ENCODE measurements at places on chromosomes 3 and 15. TPM values are rescaled to one million over a fixed set of nuclear protein-coding genes. Genes with fewer than 3 reads are reported as not detected.

DNA sequence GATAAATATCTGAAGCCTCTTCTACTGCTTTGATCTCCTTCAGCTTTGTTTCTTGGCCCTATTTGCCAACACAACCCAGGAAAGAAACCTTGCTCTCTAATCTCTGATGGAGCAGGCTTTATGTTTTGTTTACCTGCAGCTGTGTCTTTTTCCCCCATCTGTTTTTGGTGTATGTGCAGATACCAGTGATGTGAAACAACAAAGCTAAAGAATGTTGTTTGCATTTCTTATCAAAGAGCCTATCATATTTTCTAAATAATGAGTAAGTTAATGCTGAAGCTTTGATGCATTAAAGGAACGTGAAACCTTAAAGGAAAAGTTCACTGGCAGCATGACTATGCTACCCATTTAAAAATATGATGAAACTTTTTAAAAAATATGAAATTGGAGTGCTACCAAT is 238.4 kb downstream of the NEK10 start:
- no peak for DNase-seq

DNA sequence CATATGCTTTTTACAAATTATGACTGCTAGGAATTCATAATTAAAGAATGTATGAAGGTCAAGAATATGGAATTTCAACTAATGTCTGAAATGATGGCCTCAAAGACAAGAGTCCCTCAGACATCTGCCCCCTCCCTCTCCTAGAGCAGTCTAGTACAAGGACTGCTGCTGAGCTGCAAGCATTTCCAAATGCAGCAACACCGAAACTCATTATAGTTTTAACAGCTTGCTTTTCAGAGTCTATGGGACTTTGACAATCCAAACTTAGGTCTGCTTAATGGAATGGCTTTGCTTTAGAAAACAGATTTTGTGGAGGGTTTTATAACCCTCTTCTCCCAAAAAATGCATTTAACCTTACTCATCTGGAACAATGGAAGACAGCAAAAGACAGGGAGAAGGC is 115.4 kb downstream of the WDR76 start:
- no peak for DNase-seq

GRCh38 chr15:90174140-90174875 is 26.8 kb upstream of the SEMA4B start:
- DNase-seq = peak; percentile 41

CCR9 gene
- total RNA-seq = not detected

- DNase-seq = peak; percentile 83
These were observed 3.6 kb upstream of the SMAD6 start for GRCh38 chr15:66698318-66698961.

DNA sequence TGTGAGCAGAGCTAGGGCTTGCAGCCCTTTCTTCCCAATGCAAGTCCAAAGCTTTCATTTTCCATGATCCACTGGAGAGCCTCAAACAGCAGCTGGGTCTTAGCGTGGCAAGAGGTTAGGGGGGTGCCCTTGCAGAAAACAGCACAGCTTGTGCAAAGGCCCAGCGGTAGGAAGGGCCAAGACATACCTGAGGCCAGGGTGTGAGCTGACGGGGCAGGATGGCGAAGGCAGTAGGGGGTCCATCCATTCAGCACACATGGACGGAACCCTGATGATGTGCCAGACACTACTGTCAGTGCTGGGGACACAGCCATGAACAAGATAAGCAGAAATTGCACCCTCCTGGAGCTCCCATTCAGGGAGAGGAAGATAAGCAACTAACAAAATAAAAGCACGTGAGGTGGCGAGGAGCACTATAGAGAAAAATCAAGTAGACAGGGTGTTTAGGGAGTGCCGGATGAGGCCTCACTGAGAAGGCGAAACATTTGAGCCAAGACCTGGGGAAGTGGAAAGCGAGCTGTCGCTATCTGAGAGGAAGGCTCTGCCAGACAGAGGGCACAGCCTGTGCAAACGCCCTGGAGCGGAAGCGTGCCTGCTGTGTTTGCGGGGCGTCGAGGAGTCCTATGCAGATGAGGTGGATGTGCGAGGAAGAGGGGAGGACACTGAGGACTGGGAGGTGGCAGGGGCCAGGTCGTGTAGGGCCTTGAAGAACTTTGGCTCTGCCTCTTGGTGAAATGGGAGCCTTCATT is 43.4 kb downstream of the SLC6A1 start:
- DNase-seq = no peak

ADAMTS7 gene
- 25.0 TPM for total RNA-seq

DNA sequence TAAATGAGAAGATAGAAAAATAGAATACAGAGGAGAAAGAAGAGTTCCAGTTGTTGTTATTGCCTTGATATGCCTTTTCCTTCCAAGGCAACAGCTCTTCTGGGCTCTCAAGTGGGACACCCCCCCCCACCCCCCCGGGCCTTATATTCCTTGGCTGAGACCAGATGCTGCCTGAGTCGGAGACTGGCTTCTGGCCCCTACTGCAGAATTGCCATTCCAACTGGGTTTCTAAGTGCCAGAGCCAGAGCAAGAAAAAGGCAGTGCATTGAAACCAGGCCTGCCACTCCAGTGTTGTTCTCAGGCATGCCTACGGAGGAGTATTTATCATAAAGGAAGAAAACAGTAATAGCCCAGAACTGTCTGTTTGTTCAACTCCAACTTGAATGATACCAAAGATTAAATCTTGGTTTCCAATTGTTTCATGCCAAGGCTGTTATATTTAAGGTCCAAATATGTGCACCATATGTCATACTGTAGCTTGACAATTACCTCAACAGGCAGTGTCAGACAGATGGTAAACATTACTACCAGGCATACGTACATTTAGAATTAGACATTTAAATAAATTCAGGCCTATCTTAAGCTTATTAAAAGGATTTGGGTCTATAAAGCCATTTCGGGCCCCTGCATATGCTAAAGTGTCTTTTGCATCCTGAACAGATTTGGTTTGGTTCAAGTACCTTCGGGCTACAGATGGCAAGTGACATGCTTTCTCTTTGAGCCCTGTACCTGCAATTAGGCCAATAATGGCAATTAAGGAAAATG is 209.9 kb upstream of the SEMA6D start:
- DNase-seq = no peak

- DNase-seq = peak; percentile 53
These were observed 7.4 kb downstream of the ZBTB47 start for GRCh38 chr3:42660898-42661297.

DNA sequence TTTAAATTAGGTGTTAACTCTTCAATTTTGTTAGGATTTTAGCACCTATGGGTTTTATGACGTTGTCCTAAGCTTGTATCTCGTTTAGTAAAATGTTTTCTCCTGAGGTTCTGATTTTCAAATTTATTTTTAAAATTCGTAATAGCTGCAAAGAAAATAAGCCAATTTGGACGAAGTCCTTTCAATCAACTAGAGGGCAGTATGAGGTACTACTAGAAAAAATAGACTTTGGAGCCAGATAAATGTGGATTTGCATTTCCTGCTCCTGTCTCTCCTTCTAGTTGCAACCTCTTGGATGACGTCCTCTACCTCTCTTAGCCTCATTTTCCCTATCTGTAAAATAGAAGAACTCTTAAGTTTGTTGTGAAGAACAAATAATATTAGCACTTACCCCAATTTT is 81.1 kb downstream of the SLTM start:
- DNase-seq = no peak

NANOGP8 gene
- 91.5 TPM for total RNA-seq

DNA sequence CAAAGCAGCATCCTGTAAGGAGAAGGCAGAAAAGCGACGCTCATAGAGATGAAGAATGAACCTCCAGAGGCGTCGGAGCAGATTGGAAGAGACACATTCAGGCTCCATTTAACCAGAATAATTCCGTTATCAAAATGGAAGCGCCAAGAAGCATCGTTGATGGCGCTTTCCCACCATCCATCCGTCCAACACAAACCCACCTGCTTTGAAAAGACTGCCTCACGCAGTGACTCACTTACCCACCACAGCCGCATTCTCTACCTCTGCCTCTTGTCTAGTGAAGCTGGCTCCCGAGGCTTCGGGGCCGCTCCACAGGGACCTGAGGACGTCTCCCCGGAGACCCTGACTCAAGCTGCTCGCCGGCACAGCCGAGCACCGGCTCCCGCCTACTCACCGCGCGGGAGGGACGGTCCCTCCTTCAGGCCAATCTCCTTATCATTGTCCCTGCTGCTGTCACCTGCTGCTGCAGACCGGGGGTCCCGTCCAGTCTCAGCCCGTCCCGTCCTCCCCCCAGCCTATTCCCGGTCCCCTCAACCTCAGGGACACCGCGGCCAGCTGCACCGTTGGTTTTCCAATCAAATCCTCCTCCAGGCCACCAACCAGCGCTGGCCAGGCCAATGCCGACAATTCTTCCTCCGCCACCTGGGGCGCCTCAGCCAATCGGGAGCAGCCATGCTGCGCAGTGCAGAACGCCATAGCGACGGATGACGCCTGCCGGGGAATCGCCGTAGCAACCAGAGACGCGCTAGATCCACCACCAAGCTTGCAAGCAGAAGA is at the start of gene NEK10:
TSS of gene NEK10 (minus strand) at position 553 of the 777 bp plus-strand sequence. CDS start 16,501 bp downstream, outside the sequence.
- peak; percentile 97 for DNase-seq

DNA sequence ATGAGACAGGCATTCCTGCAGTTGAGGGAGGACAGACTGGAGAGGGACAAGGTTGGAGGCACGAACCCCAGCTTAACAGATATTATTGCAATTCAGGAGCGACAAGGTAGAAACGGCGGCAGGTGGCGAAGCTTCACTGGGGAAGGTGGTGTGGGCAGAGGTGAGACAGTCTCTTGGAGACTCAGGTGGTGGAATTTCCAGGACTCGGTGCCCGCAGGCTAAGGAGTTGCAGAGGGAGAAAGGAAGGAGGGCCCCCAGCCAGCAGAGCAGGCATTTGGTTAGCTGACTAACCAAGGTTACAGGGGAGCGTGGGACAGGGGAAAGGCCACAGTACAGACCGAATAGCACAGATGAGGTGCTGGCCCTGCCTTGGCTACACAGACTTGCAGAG is 3.0 kb downstream of the FAM174B start:
- no peak for DNase-seq

DNA sequence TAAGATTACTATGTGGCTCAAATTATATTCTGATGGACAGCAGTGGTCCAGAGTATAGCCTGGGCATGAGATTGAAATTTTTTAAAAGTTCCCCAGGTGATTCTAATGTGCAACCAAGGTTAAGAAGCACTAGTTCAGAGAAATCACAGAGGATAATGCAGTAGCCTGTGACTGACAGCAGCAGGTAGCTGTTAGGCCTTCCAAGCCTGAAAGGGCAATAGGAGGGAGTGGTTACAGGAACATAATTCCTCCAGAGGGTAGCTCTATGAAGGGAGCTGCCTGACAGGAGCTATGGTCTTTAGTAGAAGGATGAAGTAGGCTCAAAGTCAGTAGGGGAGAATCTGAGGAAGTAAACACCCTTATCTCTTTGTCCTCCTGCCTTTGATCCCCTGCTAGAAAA is 342.9 kb upstream of the PPP2R3A start:
- no peak for DNase-seq

DNA sequence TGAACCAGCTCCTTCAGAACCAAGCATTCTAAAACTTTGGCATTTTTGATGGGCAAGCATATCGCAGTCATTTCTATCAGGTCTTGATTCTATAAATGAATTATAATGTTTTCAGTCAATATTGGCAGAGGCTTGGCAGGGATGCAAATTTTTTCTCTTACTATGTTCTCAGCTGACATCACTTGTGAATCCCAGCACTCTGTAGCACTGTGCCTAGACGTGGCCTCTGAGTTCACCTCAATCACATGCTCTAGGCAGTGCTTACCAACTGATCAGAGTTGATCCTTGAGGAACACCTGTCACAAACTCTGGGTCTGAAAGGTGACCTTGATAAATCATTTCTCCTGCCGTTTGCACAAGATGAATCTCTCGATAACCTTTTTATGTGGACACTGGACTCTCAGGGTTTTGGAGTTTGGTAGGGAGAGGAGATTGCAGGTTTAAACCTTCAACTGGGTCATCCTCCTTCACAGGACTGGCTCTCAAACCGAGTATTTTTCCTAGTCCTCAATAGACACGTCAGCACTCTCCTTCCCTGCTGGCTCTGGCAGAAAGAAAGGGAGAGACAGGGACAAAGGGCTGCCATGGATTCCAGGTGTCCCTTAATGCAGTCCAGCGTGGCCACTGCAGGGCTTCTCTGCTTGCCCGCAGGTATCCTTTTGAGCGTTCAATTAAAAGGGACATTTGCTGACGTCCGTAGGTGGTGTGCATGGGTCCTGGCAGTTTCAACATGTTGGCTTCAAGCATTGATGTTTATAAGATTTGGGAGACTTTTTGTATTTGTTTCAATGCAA is 222.3 kb upstream of the CMC1 start:
- no peak for DNase-seq

- DNase-seq = no peak
These were observed 14.6 kb upstream of the NRROS start for GRCh38 chr3:196624907-196625306.

ACKR4 gene
- not detected for total RNA-seq

ROPN1B gene
- not detected for total RNA-seq

DNA sequence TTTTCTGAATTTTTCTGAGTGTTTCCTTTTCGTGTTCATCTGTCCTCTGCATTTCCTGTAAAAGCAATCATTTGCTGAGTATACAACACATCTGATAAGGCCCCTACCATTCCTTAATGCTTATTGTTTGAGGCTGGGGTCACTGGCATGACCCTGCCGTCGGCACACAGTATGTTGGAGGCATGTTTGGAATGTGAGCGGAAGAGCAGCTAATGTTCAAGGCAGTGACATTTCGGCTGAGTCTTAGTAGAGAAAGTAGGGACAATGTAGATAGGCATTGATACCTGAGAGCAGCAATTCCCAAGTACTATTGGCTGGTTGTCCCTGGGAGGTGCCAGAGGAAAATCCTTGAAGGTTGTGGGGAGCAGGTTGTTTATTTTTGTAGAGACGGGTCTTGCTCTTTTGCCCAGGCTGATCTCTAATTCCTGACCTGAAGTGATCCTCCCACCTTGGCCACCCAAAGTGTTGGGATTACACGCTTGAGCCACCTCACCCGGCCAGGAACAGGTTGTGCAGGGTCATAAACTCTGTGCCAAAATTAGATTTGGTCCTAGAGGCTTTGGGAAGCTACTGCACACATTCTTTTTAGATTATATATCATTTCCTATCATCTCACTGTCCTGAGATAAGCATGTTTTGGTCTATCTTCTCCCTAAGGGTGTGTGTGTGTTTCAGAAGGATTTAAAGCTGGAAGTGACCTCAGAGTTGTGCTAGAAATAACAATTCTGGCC is 13.5 kb downstream of the PTPN23 start:
- no peak for DNase-seq
